LNCaP clone FGC (cell line): ENCODE measurements at places on chromosomes 4 and X.

DNA sequence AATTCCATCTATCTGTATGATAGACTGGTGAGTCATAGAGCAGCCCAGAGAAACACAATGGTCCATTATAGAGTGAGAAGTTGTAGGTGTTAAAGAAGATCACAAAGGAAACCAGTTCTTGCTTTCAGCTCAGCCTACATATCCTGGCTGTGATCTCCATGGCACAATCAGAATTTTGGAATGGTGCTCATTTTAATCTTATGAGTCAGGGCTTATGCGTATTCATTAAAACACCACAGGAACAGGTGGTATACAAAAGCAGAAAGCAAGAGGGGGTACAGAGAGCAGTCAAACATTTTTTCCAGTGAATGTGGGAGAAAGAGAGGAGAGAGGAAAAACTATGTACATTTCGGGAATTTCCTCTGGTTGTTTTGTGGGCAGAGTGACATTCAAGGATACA lies 126.9 kb downstream of the MFAP3L start:
- no peak for DNase-seq

- DNase-seq: no peak
Measured at GRCh38 chrX:76029385-76029784, 143.5 kb upstream of the PBDC1 start.

DNA sequence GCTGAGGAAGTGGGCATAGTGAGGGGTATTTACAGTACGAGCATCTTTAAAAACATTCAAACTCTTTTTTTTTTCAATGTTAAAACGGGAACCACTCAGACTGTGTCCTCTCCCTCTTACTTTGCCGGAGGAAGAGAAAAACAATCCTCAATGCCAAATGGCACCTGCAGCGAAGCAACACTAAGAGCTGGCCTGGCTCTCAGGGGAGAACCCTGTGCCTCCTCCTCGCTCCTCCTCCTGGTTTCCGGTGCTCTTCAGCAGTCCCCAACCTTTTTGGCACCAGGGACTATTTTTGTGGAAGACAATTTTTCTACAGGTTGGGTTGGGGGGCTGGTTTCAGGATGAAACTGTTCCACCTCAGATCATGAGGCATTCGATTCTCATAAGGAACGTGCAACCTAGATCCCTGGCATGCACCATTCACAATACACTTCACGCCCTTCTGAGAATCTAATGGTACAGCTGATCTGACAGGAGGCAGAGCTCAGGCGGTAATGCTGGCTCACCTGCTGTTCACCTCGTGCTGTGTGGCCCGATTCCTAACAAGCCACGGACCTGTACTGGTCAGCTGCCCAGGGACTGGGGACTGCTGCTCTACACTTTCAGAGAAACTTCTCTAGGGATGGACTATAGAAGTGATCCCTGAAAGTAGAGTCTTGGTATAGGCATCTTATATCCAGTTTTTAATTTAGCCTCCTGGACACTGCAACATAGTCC lies 404.1 kb downstream of the RAPGEF2 start:
- DNase-seq: no peak

GRCh38 chr4:53208753-53209152 lies 157.1 kb downstream of the SCFD2 start:
- no peak for DNase-seq

DNA sequence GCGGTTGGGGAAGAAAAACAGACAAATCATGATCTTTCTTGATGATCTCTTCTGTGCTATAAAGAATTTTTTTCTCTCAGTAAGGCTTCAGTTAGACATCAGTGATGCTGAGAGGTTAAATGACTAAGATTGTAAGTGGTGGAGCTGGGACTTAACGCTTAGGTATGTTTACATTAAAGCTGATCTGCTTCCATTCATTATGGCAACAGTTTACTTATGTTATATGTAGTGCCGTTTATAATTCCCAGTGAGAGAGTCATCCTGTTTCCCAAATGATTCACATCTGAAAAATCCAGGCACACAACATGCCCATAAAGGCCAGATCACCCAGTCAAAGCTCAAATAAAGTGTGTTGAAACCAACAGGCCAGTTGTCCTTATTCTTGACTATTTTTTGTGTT lies 50.1 kb downstream of the CENPVL3 start:
- no peak for DNase-seq

- DNase-seq: no peak
Measured at GRCh38 chrX:54208531-54208930, 25.5 kb upstream of the FAM120C start.

DNA sequence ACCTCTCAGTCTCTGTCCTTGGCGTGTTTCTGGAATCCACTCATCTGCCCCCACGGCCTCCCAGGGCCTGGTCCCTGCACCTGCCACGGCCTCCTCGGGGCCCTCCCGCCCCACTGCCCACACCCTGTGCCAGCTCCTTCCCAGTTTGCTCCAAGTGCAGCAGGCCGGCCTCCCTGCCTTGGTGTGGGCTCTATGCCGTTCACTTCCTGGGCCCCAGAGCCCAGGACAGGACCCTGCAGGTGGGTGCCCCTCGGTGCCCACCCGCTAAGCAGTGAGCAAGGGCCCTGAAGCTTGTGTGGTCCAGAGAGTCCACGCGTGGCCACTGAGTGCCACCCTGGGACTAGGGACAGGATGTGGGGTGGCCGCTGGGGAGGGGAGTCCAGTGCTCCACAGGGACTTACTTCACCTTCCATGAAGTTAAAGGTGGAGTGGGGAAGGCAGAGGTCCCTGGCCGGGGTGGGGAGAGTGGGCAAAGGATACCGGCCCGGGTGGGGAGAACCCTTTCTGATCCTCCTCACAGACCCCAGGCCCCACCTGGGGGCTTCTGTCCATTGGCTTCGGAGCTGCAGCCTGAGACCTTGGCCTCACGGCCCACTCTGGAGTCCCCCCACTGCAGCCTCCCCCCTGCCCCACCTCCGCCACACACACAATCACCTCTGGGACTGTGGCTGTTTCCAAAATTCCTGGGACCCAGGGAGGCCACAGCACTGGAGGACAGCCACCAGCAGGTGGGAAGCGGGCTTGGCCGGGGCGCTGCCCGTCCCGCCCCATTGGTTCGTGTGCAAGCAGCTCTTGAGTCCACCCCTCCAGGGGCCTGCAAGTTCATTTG lies 60.0 kb upstream of the NKX1-1 start:
- DNase-seq: no peak

GRCh38 chr4:184548648-184549341 lies 74.4 kb upstream of the IRF2 start:
- DNase-seq: no peak

- DNase-seq: no peak
Measured at GRCh38 chr4:55159851-55160250, 34.5 kb upstream of the KDR start.

DNA sequence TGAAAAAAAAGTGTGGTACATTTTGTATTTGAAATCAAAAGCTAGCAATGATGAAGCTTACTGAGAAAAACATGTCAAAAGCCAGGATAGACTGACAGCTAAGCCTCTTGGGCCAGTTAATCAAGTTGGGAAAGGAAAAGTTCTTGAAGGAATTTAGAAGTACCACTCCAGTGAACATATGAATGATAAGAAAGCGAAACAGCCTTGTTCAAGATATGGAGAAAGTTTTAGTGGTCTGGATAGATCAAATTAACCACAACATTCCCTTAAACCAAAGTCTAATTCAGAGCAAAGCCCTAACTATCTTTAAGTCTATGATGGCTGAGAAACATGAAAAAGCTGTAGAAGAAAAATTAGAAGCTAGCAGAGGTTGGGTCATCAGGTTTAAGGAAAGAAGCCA lies 268.3 kb downstream of the PDHA2 start:
- no peak for DNase-seq

DNA sequence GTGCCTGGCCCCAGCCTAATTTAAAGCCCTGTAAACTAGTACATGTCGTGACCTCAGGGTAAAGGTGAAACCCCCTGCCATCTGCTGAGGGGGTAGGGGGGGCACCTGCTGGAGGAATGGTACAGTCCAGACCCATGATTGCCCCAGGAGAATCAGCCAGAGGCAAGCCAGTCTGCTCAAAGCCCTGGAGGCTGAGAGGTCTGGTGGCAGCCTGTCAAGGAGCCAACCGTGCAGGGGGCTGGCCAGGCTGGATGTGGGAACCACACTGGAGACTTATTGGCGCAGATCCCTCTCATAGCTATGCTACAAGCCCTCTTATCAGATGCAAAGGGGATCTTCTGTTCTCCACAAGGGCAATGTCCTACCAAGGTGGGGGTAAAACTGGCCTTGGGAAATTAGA lies 31.4 kb upstream of the PJA1 start:
- DNase-seq: no peak

- DNase-seq: no peak
Measured at GRCh38 chr4:22869235-22869634, 176.5 kb downstream of the GBA3 start.

DNA sequence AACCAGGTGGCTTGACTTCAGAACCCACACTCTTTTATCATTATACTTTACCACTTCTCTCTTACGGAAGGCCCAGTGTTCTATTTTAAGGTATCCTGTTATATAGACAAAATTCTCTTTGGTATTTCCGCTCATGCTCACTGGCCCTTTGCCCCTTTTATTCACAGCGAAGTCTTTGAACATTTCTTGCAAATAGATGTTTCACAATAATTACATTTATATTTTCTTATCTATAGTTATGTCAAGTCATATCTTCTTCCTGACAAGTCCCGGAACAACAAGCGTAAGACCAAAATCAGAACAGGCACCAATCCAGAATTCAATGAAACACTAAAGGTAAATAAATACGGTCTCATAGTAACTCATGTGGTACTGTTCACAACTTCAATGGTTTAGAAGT lies 102.0 kb downstream of the SYTL5 start:
- no peak for DNase-seq

GRCh38 chr4:183905593-183906488 lies 734 bp downstream of the STOX2 start:
- no peak for DNase-seq

GRCh38 chrX:10577853-10578252 lies 42.5 kb downstream of the MID1 start:
- DNase-seq: no peak

GRCh38 chr4:168380290-168380689 lies 61.7 kb upstream of the DDX60 start:
- DNase-seq: no peak

GRCh38 chrX:19237901-19238300 lies 105.8 kb upstream of the PDHA1 start:
- no peak for DNase-seq

DNA sequence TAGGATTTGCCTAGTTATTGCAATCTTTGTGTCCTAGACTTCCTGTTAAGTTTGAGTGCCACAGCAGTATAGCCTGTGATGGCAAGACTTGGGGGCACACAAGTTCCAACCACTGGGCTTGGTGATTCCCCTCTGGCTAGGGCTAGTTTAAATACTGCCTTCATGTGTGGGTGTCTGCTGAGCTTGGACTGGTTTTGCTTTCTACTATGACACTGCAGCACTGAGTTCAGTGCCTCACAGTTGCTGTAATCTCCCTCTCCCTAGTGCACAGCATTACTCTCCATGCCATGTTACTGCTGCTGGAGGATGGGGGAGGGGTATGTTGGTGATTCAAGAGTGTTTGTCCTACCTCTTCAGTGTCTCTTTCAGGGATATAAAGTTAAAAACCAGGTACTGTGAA lies 379.6 kb downstream of the IL15 start:
- DNase-seq: no peak

DNA sequence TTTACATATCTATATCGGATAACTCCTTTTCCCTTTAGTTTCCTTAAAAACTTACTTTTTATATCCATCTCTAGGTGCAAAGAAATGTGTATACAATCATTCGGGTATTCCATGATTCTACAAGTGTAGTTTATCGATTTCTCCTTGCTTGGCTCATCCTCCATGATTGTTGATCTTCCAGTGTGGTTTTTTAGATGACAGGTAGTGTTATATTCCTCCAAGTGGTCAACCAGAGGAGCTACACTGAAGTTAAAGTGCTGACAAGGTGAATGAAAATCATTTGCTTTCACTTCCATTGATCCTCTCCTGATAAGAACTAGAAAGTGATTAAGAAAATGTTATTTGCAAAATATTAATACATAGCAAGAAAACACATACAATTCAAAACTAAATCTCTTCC lies 38.5 kb downstream of the TMEM156 start:
- DNase-seq: no peak

DNA sequence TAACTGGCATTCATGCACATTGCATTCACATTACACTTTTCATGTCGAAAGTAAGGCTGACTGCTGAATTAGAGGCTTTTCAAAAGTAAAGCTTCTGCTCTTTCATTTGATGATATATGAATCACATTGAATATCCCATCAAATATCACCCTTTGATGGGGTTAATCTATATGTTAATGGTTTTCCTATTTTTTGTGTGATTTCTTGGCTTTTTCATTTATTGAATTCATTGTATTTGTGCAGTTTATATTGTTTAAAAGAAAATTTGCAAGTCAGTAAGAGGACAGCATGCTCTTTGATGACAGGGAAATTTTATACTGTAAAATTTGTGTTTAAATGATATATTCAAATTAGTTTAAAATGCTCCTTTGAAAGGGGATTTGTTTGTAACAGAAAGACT lies 344.1 kb downstream of the PCDH10 start:
- no peak for DNase-seq

GRCh38 chrX:625137-625691 lies 5.4 kb upstream of the SHOX start:
- no peak for DNase-seq

DNA sequence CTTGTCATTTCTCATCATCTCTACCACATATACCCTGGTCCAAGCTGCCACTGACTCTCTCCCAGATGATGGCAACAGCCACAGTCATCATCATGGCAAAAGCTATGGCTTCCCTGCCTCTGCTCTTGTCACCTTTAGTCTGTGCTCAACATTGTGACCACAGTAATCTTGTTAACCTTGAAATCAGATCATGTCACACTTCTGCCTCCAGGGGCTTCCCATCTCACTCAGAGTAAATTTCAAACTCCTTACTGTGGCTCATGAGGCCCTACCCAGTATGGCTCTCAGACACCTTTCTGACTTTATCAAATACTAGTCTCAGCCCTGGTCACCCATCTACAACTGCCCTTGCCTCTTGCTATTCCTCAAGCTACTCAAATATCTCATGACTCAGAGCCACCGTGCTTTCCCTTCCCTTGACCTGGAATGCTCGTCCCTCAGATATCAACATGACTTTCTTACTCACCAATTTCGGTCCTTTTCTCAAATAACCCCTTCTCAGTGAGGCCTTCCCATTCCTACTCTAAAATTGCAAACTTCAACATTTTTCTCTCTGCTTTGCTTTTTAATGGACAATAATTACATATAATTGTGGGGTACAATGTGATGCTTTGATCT lies 41.1 kb upstream of the STIM2 start:
- no peak for DNase-seq

GRCh38 chr4:8698341-8699062 lies 105.9 kb downstream of the CPZ start:
- DNase-seq: no peak
